Stimulated activated CD4-positive, alpha-beta T cell treated with anti-CD3 and anti-CD28 coated beads, Interleukin-1b, Interleukin-23, amount 100 ng/mL, for 48 hours (primary cell): ENCODE measurements at places on chromosomes 2 and 18.

- no peak for DNase-seq
Measured at GRCh38 chr2:38263293-38263692, 113.8 kb downstream of the ATL2 start.

GRCh38 chr18:32441533-32441932, 29.1 kb downstream of the GAREM1 start:
- no peak for DNase-seq

DNA sequence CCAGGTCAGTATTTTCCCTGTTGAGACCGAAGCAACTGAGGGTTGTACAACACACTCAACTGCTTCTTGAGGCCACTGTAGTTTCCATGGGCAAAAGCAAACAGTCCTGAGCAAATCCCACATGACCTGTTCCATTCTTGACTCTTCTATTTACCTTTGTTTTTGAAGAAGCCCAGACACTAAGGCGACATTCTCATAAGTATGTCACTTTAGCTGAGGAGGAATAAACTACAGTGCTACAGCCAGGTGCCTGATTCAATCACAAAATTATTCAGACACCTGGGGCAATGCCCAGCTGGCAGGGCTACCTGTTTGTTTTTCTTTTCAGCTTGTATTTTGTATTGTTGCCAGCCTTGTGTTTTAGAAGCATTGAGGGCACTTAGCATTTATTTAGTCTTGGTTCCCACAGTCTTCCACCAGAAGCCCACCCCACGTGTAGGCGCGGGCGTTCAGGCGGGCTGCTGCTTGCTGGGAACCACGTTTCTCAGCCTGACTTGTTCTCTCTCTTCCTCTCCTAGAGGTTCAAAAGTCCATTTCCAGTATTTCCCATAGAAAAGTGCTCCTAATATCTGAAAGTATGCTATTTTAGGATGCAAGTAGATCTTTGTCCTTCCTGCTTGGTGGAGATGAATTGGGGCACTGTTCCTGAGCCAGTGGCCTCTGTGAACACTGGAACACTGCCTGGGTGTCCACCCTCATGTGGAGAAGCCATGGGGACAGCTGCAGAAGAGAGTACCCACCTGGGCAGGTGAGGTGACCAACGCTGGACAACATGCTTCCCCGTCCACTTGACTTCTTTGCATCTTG, 99.0 kb upstream of the COPS8 start:
- DNase-seq: no peak

- DNase-seq: no peak
Measured at GRCh38 chr18:46294318-46294717, 190.1 kb downstream of the HAUS1 start.

DNA sequence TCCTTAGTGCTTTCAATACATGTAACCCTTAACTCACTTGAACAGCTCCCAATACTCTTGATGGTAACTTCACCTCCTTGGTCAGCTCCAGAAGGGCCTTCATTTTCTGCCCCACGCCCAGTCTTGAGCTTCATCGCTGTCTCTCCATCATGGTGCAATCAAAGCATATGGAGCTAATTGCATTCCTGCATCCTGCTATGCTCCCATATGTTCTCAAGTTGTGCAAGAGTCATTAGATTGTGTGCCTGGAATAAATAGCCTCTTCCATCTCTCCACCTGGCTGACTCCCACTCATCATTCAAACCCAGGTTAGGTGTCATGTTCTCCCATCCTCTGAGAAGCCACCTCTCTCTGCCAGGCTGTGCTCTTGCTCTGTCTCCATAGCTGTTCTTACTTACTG, 364.5 kb upstream of the RGPD4 start:
- no peak for DNase-seq
